ENCODE measurements at places on chromosomes 2 and 18.

DNA sequence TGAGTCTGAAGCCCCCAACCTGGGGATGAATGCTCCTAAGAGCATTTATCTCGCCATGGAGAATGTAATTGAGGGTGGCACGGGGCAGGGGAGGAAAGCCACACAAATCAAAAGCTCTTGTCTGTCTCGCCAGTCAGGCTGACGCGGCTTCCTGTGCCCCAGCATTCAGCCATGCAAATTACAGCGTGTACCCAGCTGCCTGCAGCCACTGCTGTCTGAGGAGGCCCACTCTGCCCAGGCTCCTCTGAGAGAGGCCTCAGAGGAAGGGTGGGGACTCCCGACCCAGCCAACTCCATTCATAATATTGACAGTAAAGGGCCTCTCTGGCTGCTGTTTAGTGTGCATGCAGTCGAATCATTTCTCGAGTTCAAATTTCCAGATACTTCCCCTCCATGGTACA is 22.0 kb downstream of the SMAD7 start:
- peak overlapping the region; percentile 79 for H3K27ac ChIP-seq
- H3K27me3 ChIP-seq: no peaks in the 10 kb centered on the region
- DNase-seq: peak; percentile 74
- H3K4me3 ChIP-seq: peak overlapping the region; percentile 78
- H3K36me3 ChIP-seq: peaks cover 22% of the 10 kb centered on the region
- H3K4me1 ChIP-seq: peaks cover 88% of the 10 kb centered on the region

DNA sequence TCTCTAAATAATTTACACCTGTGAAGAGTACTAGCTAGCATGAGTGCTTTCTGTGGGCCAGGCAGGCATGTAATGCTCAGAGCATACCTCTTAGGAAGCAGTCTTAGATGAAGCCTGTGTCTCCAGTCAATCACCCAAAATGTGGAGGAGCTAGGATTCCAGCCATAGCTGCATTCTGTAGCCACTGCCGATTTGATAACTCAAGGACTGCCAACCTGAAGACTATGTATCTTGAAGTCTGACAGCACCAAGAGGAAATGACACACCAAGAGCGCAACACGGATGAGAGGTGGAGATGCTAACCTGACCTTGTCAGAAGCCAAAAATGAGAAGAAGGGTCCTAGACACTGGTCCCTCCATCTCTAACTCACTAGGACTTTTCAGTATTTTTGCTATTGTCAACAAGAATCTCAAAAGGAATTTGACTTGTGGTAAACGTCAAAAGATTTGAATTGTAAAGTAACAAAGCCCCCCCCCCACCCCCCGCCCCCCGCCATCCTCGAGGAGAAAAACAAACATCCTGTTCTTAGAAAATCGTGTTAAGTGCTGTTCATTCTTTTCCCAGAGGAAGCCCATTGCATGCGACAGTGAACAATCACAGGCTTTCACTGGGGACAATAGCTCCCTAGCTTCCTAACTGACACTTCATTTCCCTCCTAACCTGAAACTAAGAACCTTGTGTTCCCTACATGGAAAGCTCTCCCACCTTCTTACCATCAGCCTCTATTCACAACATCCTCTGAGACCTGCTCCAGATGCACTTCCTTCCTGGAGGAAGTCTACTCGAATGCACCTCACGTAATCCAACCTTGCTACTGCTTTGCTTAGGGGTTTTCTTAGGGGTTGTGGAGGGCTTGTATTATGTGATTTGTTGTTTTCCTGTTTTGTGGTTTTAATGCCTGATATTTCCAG is 14.7 kb downstream of the CDC42EP3 start:
- peaks cover 20% of the 10 kb centered on the region for H3K36me3 ChIP-seq
- DNase-seq: no peak
- H3K4me3 ChIP-seq: peak overlapping the region; percentile 43
- H3K4me1 ChIP-seq: peaks cover 56% of the 10 kb centered on the region

DNA sequence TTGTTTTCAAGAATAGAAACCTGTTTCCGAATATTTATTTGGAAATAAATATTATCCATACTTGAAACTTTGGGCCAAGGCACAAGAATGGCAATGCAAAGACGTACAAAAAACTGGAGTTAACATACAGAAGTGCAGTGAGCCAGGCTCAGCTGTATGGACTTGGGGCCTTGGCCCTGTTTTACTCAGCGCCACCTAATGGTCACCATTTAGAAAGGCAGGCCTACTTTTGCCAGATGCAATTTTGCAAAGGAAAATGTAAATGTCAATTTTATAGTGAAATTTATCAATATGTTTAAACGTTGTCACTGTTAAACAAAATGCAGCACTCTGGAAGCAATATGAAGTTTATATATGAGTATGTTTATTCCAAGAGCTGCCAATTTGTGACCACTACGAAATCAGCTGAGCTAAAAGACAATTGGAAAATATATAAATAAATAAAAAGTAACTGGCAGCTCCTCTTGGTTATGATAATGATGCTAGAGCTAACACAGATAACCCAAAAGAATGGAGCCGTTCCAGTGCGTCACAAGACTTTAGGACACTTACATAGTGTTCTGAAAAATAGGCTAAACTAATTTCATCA is 155.0 kb downstream of the ARHGAP15 start:
- H3K4me1 ChIP-seq: peaks cover 17% of the 10 kb centered on the region
- no peak for DNase-seq
- H3K27ac ChIP-seq: no peak overlapping the region
- H3K36me3 ChIP-seq: peaks cover 23% of the 10 kb centered on the region

DNA sequence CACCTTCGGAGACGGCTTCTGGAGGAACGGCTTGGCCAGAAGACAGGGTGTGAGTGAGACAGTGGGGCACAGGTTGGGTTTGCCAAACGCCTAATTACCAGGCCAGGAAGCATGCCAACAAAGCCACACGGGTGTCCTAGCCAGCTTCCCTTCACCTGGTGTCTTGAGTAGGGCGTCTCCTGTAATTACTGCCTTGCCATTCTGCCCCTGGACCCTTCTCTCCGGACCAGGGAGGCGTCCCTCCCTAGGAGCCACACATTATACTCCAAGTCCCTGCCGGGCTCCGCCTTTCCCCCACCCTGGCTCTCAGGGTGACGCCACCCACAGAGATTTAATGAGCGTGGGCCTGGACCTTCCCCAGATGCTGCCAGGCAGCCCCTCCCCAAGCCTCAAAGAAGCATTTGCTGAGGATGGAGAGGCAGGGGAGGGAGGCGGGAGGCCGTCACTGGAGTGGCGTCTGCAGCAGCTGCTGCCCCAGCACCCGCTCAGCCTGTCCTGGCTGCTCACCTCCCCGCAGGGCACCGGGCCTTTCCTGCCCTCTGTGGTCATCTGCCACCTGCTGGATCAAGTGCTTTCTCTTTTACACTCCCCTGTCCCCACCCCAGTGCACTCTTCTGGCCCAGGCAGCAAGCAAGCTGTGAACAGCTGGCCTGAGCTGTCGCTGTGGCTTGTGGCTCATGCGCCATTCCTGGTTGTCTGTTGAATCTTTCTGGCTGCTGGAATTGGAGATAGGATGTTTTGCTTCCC is 20.7 kb downstream of the FOSL2 start:
- no peaks in the 10 kb centered on the region for H3K27me3 ChIP-seq
- H3K36me3 ChIP-seq: peaks cover 52% of the 10 kb centered on the region
- no peak overlapping the region for H3K4me3 ChIP-seq

GRCh38 chr2:183242937-183243336 is 118.7 kb downstream of the NUP35 start:
- DNase-seq: no peak
- no peaks in the 10 kb centered on the region for H3K36me3 ChIP-seq
- H3K27ac ChIP-seq: no peak overlapping the region
- H3K27me3 ChIP-seq: peaks cover 3% of the 10 kb centered on the region

- no peak overlapping the region for H3K4me3 ChIP-seq
- peaks cover 22% of the 10 kb centered on the region for H3K4me1 ChIP-seq
- peaks cover 15% of the 10 kb centered on the region for H3K36me3 ChIP-seq
- H3K27ac ChIP-seq: no peak overlapping the region
- DNase-seq: no peak
- peaks cover 3% of the 10 kb centered on the region for H3K27me3 ChIP-seq
Measured at GRCh38 chr2:203797276-203797675, 70.3 kb upstream of the CTLA4 start.

Data from T-helper 2 cell treated with Interferon-gamma antibody and Interleukin-4, amounts not matched to agents 5 μg/mL and 100 μg/mL, for 36 hours (primary cell).